ENCODE measurements at places on chromosomes 4 and X.

- no peak for DNase-seq
Observed at GRCh38 chr4:114019276-114019968, 40.0 kb upstream of the ARSJ start.

- DNase-seq: no peak
Observed at GRCh38 chr4:187084701-187085100, 361.0 kb upstream of the FAT1 start.

DNA sequence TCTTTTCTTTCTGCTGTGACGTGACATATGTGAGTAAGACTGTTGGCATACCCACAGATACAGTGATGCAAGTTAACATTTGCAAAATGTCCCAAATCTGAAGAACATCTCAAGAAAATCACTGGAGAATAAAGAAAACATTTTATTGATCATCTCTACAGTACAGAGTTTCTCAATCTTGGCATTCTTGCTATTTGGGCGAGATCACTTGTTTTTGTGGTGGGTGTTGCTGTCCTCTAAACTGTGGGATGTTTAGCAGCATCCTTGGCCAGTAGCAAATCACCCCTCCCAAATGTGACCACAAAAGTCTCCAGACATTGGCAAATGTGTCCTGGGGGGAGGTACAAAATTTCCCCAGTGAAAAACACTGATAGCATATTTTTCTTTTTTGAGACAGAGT is 28.8 kb downstream of the AMELX start:
- DNase-seq: no peak

GRCh38 chr4:100849319-100849718 is 331.5 kb upstream of the EMCN start:
- no peak for DNase-seq

- no peak for DNase-seq
Observed at GRCh38 chrX:132810488-132810887, 147.9 kb downstream of the HS6ST2 start.

GRCh38 chr4:126242679-126243390 is 928.1 kb downstream of the FAT4 start:
- DNase-seq: no peak

GRCh38 chr4:176492646-176493302 is 173.0 kb downstream of the SPCS3 start:
- no peak for DNase-seq

GRCh38 chr4:138003248-138003647 is 238.9 kb downstream of the SLC7A11 start:
- no peak for DNase-seq

DNA sequence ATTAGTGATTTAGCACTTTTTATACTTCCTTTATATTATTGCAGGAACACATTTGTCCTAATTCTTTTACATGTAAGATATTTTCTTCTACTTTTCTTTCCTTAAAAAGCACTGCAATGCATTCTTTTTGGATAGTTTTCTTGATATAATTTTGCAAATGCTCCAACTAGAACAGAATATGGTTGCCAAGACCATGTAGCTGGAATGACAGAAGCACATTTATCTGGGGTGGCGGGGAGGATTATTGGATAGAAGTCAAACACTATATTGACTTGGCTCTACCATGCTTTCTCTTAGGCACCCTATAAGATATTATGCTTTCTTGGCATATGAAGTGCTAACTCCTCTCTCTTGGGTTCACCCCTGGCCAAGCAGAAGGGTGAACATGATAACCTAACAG is 983.5 kb downstream of the FAT4 start:
- no peak for DNase-seq

- no peak for DNase-seq
Observed at GRCh38 chrX:130083656-130084382, 26.5 kb downstream of the ELF4 start.

DNA sequence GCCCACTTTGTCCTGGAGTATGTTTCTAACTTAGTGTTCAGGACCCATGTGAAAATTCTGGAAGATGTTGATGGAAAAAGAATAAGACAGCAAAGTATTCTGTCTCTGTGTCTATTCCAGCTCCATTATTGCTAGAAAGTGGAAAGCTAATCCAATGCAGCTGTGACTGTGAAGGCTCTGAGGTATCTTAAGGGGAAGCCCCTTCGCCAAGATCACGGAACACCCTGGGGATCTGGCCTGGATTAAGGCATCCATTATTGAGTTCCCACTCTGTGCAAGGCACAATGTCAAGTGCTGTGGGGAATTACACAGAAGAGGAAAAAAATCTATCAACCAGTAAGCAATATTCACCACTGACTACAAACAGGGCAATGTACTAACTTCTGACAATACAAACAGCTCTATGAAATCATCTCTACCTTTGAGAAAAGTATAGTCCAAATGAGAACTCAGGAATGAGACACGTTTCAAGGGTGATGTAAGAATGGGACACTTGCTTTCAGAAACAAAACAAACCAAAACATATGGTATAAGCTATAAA is 222.1 kb downstream of the LDB2 start:
- DNase-seq: no peak

DNA sequence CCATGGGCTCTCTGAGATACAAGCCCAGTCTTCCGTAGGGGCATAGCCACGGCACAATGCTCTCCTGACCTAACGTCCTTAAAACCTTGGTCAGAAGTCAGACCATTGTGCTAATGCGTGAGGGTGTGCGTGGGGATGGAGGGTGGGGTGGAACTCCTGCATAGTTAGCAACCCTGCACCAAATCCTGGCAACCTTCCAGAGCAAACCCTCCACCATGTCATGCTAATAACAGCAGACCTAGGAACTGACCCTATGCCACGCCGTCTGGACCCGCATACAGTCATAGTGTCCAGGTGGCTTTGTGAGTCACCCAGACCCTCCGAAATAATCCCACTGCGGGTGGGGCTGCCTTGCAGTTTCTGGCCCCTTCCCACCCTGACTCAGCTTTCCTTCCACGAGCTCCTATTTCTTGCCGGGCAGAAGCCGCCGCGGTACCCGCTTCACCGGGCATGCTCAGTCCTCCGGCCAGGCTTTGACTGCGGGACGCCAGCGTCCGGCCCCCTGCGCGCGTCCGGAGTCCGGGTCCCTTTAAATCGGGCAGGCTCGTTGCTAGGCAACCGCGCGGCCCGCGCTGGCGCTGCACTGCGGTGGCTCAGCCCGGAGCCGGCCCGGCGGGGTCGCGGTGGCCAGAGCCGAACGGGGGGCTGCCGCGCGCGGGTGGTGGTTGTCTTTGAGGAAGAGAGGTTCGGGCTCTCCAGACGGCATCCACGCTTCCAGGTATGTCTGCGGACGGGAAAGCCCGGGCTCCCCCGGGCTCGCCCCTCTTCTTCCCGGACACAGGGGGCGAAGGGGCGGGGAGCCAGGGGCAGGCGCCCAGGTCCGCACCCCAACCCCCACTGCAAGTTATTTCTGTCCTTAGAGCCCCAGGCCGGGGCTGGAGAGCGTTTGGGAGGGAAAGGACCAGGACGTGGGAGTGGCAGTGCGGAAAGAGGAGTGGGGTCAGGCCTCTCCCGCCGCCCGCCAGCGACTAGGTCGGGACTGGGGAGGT is at the start of gene CCDC160:
TSS of gene CCDC160 (plus strand) at position 557 of the 989 bp plus-strand sequence. CDS start 7,619 bp downstream, outside the sequence.
- no peak for DNase-seq

DNA sequence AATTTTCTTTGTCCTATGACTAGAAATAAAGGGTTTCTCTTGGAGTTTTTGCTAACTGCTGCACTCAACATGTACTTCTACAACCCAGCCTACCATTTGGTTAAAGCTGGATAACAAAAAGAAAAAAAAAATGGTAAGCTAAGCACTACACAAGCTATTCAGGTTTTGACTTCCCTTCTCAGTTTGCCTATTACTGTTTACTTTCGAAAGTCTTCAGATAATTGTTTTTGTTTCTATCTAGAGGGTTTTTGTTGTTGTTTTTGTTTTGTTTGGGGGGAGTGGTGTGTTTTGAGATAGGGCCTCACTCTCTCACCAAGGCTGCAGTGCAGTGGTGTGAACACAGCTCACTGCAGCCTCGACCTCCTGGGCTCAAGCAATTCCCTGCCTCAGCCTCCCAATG is 46.6 kb downstream of the CLOCK start:
- DNase-seq: no peak

DNA sequence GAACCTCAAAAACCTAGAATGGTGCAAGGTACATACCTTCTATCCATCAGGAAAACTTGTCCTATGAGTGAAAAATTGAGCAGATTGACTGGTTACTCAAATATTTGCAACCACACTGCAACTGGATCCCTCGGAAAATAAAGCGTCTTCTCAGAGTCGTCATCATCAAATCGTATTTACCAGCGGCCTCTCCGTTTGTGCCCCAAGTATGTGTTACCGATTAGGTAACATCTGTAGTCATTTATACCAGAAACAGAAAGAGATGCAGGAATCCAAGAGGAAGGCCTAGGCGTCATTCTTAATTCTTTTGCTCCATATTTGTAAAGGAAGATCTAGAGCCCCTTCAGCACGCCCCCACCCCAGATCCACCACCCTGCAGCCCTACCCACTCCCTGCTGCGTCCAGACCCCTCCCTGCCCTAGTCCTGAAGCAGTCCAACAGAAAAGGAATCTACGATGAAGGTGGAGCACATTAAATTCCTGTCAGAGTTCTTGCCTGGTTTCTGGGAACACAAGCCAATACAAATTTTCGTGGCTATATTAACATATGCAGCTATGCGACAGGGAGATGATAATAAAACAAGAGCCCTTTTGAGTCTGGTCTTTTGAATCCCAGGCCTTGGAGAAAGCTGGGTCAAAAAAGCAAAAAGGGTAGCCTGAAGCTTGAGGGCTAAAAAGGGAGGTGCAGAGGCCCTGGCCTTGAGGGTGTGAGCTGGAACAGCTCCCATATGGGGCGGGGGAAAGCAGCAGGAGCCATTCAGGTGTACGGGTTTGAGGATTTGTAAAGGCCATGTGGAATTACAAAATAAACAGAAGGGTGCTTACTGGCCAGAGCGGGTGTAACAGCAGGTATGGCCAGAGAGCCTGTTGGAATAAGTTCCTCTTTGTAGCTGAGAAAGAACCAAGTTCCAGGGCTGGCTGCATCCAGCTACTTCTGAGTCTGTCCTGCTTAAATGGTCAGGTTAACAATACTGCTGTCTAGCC is 77.0 kb downstream of the ZNF827 start:
- DNase-seq: no peak

GRCh38 chr4:150261571-150261970 is 183.3 kb downstream of the DCLK2 start:
- DNase-seq: no peak

GRCh38 chrX:132940727-132941327 is 17.6 kb downstream of the HS6ST2 start:
- no peak for DNase-seq

DNA sequence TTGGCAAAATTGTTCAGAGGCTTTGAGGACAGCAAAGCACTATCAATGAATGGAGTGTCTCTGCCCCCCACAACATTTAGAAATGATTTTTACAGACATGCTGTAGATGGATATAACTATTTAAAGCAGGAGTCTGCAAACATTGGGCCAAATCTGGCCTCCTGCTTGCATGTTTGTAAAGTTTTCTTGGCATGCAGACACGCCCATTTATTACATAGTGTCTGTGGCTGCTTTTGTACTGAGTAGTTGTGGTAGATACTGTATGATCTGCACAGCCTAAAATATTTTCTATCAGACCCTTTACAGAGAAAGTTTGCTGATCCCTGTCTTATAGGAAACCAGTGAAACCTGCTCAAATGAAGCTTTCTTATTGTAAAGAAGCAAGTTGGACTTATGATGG is 45.5 kb upstream of the PHEX start:
- DNase-seq: peak; percentile 7

DNA sequence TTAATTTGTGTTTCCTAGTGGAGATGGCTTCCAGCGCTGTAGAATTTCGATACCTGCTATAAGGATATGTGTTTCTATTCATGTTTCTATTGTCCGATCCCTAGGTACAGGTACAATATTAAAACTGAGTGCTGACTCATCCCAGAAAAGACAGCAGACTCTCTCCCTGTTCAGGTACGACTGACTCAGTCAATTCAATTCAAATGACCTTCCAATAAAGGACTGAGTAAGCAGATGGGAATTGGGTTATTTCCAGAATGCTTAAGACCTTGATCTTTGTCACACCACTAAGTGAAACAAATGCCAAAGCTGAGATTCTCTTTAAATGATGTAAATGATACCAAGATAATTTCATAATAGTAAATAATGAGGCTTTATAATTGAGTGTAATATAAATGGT is 1596.9 kb downstream of the RPA4 start:
- DNase-seq: no peak

- no peak for DNase-seq
Observed at GRCh38 chr4:7261087-7261486, 68.7 kb downstream of the SORCS2 start.

DNA sequence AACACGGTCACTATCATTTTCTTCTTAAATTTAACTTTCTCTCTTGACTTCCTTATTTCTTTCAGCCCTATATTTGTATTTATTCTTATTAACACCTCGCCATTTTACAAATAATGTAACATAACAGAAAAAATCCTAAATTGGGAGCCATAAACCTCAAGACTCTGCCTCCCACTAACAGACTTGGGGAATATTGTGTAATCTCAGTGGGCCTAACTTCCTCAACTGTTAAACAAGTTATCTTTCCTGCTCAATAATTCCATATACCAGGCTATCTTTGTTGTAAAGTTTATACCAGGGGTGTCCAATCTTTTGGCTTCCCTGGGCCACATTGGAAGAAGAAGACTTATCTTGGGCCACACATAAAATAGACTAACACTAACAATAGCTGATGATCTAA is 26.2 kb downstream of the PRSS12 start:
- DNase-seq: no peak

- no peak for DNase-seq
Observed at GRCh38 chrX:45811326-45811725, 610.6 kb upstream of the DIPK2B start.

DNA sequence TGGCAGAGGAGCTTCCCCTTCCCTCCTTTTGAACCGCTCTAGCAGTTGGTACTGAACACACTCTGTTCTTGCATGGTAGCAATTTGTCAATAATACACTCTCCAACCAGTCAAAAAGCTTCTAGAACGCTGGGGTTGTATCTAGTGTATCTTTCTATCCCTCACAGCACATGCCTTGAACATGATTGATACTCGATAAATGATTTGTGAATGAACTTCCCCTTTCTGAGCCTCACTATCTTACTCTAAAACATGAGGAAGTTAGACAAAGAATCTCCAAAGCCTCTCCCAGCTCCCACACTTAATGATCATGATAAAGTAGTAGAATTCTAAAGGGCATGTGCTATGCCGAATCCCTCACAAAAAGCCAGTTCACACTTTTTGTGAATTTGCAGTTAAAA is 64.4 kb downstream of the DLG3 start:
- DNase-seq: no peak

DNA sequence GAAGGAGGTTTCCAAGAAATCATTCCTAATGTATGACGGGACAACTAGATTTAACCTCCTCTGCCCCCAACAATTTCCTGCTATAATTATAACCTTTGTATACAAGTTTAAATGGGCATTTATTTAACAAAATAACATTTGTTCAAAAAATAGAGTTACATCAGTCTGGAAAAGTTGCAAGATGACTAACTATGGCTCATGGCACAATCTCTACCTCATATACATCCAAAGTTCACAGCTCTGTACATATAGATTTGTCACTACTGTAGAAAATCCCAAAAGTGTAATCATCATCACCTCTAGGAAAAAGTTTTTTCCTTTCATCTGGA is 3.8 kb upstream of the RPS6KA3 start:
- DNase-seq: no peak

- no peak for DNase-seq
Observed at GRCh38 chr4:148694702-148695101, 252.5 kb upstream of the NR3C2 start.
